Activated T-cell treated with anti-CD3 and anti-CD28 coated beads, Interleukin-2, amount 50 U/mL, for 72 hours (primary cell): ENCODE measurements at places on chromosomes 7 and 10. TPM values are rescaled to one million over a fixed set of nuclear protein-coding genes. Genes with fewer than 3 reads are reported as not detected.

- H3K4me3 ChIP-seq: no peak overlapping the region
- H3K27me3 ChIP-seq: peaks cover 9% of the 10 kb centered on the region
- H3K36me3 ChIP-seq: no peaks in the 10 kb centered on the region
- no peak for DNase-seq
- no peak overlapping the region for H3K27ac ChIP-seq
Measured at GRCh38 chr7:24707988-24708615, 49.2 kb downstream of the GSDME start.

DNA sequence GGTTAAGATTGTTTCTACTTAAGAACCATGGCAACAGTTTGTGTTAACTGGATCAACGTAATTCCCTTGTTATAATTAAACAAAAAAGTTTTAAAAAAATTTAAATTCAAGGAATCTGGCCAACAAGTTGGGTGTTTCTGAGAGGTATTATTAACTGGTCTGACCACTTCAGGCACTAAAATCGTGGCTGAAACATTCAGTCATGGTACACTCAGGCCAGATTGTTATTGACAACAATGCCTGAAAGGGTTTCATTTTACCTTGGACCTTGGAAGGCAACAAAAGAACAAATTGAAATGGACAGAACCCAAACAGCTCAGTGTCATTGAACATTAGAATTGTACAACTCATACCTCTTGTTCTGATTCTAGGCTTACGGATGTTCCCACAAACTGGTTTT, 103.3 kb upstream of the ARMC3 start:
- no peak overlapping the region for H3K27ac ChIP-seq
- H3K27me3 ChIP-seq: no peaks in the 10 kb centered on the region
- no peaks in the 10 kb centered on the region for H3K36me3 ChIP-seq
- no peak for DNase-seq
- H3K4me1 ChIP-seq: no peaks in the 10 kb centered on the region

The MMP21 gene
- not detected for total RNA-seq

The NUTM2E gene
- not detected for total RNA-seq

The LRMDA gene
- total RNA-seq: not detected

The ANKRD30A gene
- not detected for total RNA-seq

DNA sequence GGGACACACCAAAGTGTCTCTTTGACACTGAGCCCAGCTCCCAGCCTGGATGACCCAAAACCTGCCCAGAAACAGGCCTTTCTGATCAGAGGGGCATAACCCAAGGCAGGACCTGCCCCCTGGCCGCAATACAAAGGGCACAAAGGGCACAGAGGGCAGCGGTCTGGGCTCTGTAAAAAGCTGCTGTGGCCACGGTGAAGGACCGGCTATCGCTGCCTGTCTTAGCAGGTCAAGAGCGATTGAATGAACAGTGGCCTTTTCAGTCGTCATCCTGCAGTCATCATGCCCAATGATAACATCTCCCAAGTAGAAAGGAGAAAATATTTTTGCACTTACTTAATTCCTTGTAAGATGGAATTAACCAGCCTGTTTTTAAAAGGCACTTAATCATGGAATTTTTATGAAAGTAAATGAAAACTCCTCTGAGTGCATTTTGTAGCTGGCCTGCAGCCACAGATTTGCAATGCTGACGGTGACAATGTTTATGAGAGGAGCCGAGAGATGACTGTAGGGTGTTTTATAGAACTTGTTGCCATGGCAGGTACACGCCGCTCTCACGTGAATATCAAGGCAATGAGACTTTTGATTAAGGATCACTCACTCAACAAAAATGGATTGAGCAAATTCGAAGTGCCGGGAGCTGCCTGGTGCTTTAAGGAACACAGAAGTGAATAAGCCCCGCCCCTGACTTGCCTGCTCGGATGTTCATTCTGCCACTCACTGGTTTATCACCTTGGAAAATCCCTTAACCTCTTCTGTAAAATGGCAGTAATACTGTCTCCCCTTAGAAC, 47.3 kb upstream of the BHLHA15 start:
- H3K27ac ChIP-seq: no peak overlapping the region
- DNase-seq: no peak
- no peaks in the 10 kb centered on the region for H3K36me3 ChIP-seq
- peaks cover 12% of the 10 kb centered on the region for H3K4me1 ChIP-seq
- no peak overlapping the region for H3K4me3 ChIP-seq

- H3K27ac ChIP-seq: no peak overlapping the region
- H3K36me3 ChIP-seq: no peaks in the 10 kb centered on the region
Measured at GRCh38 chr10:126463286-126463685, 75.0 kb upstream of the ADAM12 start.

DNA sequence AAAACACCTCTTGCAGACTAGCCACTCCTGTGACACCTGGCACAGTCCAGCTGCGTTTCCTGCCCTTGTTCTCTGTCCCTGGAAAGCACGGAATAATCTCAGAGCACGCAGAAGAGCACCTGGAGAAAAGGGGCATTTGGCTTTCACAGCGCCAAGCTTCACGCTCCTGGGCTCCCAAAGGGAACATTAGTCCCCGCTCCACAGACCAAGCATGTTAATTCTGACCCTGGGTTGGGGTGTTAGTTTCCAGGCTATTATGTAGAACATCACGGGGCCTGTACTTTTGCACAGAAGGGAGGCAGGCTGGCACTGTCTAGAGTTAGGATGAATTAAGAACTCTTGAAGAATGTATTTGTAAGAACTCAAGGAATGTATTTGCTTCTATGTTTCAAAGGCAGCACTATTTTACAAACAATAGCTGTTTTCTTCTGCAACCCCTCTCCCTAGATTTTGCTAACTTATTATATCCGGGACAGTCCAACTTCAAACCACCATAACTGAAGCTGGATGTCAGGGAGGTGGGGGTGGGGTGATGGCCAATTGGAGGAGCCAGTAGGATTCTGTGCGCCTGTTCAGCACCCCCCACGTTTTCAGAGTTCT, 62.2 kb upstream of the TRIM8 start:
- H3K4me1 ChIP-seq: peaks cover 20% of the 10 kb centered on the region
- no peak overlapping the region for H3K27ac ChIP-seq
- no peak for DNase-seq

The GNG11 gene
- total RNA-seq: not detected

- H3K4me3 ChIP-seq: no peak overlapping the region
- H3K36me3 ChIP-seq: no peaks in the 10 kb centered on the region
- H3K27ac ChIP-seq: no peak overlapping the region
- peaks cover 26% of the 10 kb centered on the region for H3K4me1 ChIP-seq
- no peaks in the 10 kb centered on the region for H3K27me3 ChIP-seq
Measured at GRCh38 chr7:75771224-75771623, 787 bp downstream of the CCL26 start.

DNA sequence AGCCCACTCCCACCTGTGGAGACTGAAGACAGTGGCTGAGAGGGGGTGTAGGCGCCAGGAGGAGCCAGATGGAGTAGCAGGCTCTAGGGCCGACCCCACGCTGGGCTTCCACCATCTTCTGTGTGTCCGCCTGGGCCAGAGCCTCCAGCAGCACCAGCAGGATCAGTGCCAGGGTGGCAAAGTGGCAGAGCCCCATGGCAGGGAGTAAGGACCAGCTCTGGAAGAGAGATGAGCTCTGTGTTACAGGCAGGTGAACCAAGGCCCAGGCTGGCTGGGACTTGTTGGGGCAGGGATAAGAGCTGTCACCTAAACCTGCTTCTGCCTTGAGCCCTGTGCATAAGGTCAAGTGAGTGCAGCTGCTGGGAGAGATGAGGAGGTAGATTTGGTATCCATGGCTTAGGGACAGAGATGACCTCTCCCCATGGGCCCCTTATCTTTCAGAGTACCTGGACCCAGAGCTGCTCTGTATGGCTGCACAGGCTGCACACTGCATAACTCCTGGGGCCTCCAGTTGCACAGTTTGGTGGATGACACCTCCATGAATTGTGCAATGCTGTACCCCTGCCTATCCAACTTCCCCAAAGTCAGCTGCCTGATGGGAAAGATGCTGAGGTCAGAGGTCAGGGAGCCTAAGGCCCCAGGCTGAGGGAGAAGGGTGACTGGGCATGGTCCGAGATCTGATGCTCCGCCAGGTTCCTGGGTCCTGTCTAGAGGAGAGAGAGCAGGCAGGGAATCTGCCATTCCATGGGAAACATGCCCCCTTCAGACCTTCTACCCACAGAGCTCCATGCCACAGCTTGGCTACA, 7.4 kb upstream of the SAMD8 start:
- no peak overlapping the region for H3K27ac ChIP-seq
- H3K27me3 ChIP-seq: no peaks in the 10 kb centered on the region
- no peaks in the 10 kb centered on the region for H3K36me3 ChIP-seq
- H3K4me1 ChIP-seq: peaks cover 11% of the 10 kb centered on the region
- H3K4me3 ChIP-seq: no peak overlapping the region

The VIPR2 gene
- total RNA-seq: 3.0 TPM

DNA sequence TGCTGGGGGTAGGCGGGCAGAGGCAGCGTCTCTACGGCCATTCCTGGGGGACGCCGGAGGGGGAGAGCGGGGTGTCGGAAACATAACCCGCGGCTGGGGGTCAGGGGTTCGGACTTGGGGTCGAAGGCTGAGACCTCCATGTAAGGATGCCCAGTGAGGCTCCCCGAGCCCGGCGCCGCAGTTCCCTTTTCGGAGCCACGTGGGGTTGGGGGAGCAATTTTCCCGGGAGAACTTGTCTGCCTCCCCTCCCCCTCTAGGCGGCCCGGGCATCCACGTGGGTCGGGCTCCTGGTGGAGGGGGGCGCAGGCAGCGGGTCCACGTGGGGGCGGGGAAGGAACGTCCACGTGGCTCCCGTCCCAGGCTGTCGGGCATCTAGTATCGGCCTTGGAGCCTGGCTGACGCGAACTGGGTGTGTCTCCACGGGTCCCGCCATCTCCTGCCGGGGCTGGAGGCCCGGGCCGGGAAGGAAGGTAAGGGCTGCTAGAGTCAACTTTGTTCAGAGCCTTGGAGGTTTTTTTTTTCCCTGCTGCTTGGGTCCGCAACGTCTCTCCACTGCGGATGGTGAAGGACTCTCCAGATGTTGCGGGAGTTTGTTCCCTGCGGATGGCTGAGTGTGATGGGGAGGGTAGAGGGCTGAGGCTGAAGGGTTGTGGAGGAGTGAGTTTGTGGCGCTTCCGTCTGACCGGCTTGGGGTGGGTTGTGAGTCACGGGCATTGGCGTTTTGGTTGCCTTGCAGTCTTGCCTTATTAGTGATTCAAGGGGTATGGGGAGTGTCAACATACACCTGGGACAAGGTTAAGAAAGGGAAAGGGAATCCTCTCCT, 744 bp downstream of the PPRC1 start:
- peaks cover 30% of the 10 kb centered on the region for H3K4me1 ChIP-seq
- peak overlapping the region; percentile 93 for H3K27ac ChIP-seq
- H3K27me3 ChIP-seq: no peaks in the 10 kb centered on the region
- peaks cover 12% of the 10 kb centered on the region for H3K36me3 ChIP-seq

GRCh38 chr10:114239994-114240345, 916 bp downstream of the VWA2 start:
- peaks cover 65% of the 10 kb centered on the region for H3K27me3 ChIP-seq
- H3K27ac ChIP-seq: no peak overlapping the region
- no peaks in the 10 kb centered on the region for H3K36me3 ChIP-seq
- H3K4me1 ChIP-seq: peaks cover 4% of the 10 kb centered on the region

GRCh38 chr7:121832347-121832746, 40.6 kb upstream of the PTPRZ1 start:
- no peaks in the 10 kb centered on the region for H3K36me3 ChIP-seq
- H3K4me3 ChIP-seq: no peak overlapping the region
- H3K27me3 ChIP-seq: no peaks in the 10 kb centered on the region
- no peak overlapping the region for H3K27ac ChIP-seq

The GATA3 gene
- total RNA-seq: 40.4 TPM

- H3K36me3 ChIP-seq: no peaks in the 10 kb centered on the region
- DNase-seq: no peak
- no peak overlapping the region for H3K4me3 ChIP-seq
- H3K4me1 ChIP-seq: no peaks in the 10 kb centered on the region
- no peaks in the 10 kb centered on the region for H3K27me3 ChIP-seq
Measured at GRCh38 chr10:78203915-78204818, 170.5 kb downstream of the RPS24 start.

DNA sequence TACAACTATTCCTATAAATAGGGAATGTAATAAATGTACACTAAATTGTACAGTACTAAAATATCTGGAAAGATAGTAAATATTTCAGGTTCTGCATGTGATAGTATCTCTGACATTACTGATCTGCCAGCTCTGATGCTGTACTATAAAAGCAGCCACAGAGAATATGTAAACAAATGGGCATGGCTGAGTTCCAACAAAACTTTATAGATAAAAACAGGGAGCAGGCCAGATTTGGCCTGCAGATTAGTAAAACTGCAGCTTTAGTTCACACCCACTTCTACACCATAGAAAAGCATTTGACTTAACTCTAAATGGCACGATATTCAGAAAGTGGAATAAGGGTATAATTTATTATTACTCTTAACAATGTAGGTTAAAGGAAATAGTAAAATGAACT, 18.8 kb upstream of the TLL2 start:
- no peak for DNase-seq
- H3K27ac ChIP-seq: no peak overlapping the region

The HTR7 gene
- total RNA-seq: 0.09 TPM

GRCh38 chr10:2927958-2928840, 139.1 kb upstream of the PFKP start:
- DNase-seq: peak; percentile 71
- H3K36me3 ChIP-seq: no peaks in the 10 kb centered on the region
- no peak overlapping the region for H3K27ac ChIP-seq
- H3K27me3 ChIP-seq: peaks cover 72% of the 10 kb centered on the region
- no peak overlapping the region for H3K4me3 ChIP-seq
- H3K4me1 ChIP-seq: peaks cover 11% of the 10 kb centered on the region

The ABCB1 gene
- 15.5 TPM for total RNA-seq

The UTF1 gene
- total RNA-seq: 0.21 TPM

The AKR1D1 gene
- not detected for total RNA-seq

DNA sequence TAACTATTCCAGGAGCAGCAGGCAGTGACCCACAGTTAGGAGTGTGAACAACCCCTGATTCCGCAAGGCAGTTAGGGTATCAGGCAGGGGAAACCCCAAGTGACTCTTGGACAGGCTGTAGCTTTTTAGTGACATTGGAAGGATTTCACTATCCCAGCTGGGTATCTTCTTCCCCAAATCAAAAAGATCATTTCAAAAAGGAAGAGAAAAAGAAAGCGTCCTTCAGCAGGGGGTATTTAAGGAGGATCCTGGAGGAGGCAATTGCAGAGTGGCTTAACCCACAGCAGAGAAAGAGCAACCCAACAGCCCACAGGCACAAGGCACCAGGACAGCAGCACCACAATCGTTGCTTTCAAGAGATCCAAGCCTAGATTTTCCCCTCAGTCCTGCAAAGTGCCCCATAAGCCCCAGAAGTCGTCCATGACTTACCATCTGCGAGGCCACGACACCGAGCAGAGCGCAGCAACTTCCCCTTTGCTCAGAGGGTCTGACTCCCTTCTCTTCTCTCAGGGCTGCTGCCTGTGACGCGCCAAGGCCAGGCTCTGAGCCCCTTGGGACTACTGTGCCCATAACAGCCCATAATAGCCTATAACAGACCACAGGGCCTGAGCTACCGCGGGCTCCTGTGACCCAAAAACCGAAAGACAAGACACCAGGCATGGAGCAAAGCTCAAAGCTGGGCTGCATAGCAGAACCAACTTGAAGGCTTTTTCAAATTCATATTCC, 19.8 kb downstream of the PIK3AP1 start:
- no peak overlapping the region for H3K4me3 ChIP-seq
- H3K4me1 ChIP-seq: peaks cover 12% of the 10 kb centered on the region
- no peaks in the 10 kb centered on the region for H3K27me3 ChIP-seq
- H3K36me3 ChIP-seq: no peaks in the 10 kb centered on the region

GRCh38 chr7:107946451-107946850, 55.5 kb downstream of the DLD start:
- H3K4me3 ChIP-seq: no peak overlapping the region
- no peaks in the 10 kb centered on the region for H3K27me3 ChIP-seq
